ENCODE measurements at places on chromosomes 13 and 19.

DNA sequence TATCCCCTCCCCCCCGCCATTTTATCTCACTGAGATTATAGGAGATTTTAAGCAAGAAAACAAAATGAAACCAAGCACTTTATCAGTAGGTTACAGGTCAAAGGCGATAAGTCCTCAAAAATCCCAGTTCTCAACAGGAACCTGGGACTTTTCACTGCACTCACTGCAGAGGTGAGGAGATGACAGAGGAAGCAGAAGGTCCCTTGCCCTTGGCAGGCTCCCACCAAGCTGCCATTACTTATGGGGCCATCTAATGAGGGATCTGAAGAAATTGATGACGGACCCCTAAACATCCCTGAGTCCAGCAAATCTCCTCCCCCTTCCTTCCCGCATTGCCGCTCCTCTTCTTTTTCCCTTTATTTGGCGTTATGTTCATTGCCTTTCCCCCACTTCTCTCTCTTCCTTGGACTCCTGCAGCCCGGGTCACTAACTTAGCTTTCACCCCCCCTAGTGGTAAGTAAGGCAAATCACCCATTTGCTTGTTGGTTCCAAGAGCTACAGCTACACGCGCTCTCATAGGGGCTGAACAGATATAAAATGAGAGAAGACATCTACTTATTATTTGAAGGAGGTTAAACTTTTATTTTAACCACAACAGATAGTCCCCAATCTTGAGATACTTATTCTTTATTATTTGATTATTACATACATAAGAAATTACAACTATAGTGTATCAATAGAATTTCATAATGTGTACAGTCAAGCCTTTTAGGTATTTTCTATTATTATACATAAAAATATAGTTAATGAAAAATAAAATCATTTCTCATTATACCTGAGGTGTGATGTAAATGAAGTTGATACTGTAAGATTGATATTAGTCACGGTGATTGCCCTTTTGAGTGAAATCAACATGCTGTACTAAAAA, 52.0 kb upstream of the ARGLU1 start:
- DNase-seq = peak; percentile 43

- no peak for DNase-seq
Observed at GRCh38 chr13:102203718-102204117, 198.1 kb downstream of the FGF14 start.

DNA sequence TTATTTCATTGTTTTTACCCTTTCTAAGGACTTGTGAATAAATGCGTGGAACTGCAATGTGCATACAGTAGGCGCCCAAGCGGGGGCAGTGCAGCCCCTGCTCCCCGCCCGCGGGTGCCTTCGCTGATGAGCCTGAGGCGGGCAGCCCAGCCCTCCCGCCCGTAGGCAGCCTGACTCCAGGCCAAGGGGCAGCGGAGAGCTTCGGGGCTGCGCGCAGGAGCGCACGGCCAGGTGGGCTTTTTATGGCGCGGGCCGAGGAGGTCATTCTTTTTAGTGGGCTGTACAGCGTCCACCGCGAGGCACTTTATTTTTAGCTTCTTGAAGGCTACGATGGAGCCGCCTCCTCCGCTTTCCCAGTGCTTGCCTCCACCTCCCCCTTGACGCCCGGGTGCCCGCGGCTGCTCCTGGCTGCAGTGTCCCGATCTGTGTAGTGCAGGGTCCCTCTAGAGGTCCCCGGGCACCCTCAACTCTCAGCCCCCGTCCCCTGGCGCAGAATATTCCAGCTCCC, 60.5 kb downstream of the CCNE1 start:
- DNase-seq = peak; percentile 62

- no peak for DNase-seq
Observed at GRCh38 chr19:35752746-35753350, 4.0 kb downstream of the HSPB6 start.

DNA sequence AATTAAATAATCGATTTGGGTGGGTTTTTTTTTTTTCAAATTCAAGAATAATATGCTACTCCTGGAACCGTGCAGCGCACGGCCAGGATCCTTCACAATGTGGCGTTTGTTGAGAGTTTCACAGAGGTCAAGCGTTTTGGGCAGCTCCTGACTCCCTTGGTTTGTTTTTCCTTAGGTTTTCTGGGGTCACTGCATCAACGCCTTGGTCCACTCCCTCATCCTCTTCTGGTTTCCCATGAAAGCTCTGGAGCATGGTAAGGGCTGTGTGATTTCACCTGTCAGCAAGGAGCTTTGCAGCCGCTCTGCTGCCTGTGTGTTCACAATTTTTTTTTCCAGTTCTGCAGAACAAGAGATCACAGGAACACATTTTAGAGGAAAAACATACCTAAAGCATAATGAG, 212.4 kb downstream of the SHISA2 start:
- no peak for DNase-seq

GRCh38 chr13:109101550-109102144, 472.2 kb downstream of the MYO16 start:
- DNase-seq = no peak

- no peak for DNase-seq
Observed at GRCh38 chr13:93409816-93410215, 183.2 kb downstream of the GPC6 start.

DNA sequence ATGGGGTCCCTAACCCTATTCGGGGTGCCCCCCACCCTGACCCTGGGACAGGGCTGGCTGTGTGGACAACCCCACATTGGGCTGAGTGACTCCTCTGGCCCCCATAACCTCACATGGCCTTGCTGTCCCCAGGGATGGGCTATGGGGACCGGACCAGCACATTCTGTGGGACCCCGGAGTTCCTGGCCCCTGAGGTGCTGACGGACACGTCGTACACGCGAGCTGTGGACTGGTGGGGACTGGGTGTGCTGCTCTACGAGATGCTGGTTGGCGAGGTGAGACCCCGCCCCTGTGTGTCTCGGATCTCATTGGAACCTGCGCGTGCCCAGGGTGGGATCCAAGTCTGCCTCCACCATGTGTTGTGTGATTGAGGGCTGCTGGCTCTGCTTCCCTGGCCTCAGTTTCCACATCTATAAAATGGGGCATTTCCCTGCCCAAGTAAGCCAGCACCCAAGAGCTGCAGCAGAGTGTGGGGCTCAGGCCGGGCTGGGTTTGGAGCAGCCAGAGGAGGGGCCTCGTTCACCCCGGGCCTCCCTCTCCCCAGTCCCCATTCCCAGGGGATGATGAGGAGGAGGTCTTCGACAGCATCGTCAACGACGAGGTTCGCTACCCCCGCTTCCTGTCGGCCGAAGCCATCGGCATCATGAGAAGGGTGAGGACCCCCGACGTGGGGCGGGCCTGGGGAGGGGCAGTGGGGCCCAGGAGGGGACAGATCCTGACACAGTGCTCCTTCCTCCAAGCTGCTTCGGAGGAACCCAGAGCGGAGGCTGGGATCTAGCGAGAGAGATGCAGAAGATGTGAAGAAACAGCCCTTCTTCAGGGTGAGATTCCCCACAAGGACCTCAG, 4.9 kb downstream of the PTGER1 start:
- no peak for DNase-seq

GRCh38 chr19:41940731-41941409, 12.6 kb upstream of the ERFL start:
- no peak for DNase-seq

DNA sequence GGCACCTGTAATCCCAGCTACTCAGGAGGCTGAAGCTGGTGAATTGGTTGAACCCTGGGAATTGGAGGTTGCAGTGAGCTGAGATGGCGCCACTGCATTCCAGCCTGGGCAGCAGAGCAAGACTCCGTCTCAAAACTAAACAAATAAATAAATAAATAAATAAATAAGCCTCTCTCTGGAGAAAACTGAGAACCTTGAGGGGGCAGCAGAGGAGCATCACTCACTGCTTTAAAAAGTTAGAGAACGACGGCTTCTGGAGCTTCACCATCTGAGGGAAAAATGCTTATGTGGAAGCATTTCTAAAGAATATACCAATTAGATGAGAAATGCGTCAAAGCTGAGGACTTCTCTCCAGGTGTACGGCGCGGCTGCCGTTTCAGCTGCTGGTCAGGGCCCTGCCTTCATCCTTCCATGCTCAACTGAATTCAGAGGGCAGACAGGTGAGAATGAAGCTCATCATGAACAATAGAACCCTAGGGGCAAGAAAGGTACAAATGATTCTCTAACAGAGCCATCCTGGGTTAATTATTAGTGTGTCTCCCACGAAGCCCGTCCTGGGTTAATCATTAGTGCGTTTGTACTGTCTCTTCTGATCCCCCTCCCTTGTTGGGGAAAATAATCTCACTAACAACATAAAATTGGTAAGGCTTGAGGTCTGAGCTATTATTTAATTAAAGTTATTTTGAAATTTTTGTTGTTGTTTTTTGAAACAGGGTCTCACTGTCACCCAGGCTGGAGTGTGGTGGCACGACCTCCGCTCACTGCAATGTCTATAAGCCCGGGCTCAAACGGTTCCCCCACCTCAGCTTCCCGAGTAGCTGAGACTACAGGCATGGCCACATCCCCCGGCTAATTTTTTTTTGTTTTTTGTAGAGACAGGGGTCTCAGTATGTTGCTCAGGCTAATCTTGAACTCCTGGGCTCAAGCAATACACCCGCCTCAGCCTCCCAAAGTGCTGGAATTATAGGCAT, 80.1 kb downstream of the IPO5 start:
- peak; percentile 17 for DNase-seq

GRCh38 chr13:23986619-23987018, 89.3 kb upstream of the C1QTNF9B start:
- DNase-seq = no peak

DNA sequence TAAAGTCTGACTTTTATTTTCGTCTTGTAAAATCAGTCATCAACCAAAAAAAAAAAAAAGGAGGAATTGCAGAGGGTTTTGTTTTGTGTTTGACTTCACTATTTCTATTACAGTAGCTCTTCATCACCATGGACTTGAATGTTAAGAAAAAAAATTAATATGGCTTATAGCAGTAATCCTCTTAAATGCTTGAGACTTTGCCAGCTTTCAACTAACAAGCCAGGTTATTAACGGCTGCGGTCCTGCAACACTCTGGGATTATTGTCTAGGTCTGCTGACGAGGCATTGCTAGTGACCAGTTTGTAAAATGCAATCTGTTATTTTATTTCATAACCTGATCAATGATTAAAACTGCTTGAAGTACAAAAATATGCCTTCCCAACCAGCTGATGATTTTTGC, 647.2 kb upstream of the KLHL1 start:
- no peak for DNase-seq

GRCh38 chr13:34864671-34865070, 77.4 kb upstream of the NBEA start:
- no peak for DNase-seq

DNA sequence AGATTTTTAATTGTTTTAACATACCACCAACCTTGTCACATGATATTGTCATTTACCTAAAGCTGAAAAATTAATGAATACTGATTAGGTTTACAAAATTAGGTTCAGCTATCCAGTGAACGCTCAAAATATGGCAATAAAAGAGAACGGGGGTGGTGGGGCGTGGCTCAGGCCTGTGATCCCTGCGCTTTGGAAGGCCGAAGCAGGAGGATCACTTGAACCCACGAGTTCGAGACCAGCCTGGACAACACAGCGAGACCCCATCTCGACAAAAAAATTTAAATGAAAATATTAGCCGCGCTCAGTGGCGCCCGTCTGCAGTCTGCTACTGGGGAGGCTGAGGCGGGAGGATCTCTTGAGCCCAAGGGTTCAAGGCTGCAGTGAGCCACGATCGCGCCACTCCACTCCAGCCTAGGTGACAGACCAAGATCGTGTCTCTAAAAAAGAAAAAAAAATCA, 516 bp upstream of the FAM32A start:
- DNase-seq = no peak

- DNase-seq = no peak
Observed at GRCh38 chr19:307111-307531, 15.9 kb upstream of the PLPP2 start.

DNA sequence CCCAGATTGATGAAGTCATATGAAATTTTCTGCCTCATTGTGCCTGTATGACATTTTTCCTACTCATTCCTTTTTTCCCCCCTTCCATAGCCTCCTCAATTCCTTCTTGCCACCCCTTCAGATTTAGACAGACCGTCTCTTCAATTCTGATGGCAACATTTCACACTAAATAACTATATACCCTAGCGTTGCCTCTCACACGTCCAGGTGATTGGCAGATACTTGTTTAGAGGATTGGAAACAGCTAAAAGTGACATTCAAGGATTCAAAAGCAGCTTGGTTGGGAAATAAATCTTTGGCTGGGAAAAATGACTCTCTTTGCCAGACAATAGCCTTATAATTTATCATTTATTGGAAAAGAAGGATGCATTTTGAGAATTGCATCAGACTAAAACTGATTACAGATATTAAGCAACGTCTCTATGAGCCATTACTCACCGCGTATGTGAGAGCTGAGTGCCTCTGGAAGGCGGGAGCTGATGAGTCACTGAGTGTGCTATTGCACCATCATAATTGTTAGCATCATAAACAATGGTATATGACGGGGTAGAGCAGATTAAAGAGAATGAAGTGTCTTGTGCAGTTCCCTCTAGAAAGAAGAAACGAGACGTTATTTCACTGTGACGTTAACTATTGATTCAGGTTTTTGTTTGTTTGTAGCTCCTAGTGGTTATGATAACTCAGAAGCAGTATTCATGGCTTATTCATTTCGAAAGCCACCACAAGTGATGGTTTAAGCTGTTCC, 61.1 kb upstream of the FAM216B start:
- peak; percentile 9 for DNase-seq

GRCh38 chr19:45753548-45753947, 15.5 kb downstream of the SIX5 start:
- DNase-seq = no peak

DNA sequence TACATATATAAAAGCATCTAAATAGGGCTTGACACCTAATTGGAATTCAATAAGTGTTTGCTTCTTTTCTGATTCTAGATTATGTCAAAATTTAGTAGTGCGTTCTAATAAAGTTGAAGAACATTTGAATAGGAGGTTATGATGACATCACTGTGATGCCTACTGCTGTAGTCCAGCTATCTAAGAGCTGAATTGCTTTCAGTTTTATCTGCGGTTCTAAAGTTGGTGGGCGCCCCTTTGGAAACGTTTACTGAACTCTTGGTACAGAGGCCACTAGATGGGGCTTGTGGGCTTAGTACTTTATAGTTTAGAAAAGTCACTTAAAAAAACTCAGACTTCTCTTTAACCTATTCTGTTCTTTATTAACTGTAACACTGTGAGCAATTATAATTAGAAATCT, 776.9 kb downstream of the GPC5 start:
- DNase-seq = peak; percentile 10

DNA sequence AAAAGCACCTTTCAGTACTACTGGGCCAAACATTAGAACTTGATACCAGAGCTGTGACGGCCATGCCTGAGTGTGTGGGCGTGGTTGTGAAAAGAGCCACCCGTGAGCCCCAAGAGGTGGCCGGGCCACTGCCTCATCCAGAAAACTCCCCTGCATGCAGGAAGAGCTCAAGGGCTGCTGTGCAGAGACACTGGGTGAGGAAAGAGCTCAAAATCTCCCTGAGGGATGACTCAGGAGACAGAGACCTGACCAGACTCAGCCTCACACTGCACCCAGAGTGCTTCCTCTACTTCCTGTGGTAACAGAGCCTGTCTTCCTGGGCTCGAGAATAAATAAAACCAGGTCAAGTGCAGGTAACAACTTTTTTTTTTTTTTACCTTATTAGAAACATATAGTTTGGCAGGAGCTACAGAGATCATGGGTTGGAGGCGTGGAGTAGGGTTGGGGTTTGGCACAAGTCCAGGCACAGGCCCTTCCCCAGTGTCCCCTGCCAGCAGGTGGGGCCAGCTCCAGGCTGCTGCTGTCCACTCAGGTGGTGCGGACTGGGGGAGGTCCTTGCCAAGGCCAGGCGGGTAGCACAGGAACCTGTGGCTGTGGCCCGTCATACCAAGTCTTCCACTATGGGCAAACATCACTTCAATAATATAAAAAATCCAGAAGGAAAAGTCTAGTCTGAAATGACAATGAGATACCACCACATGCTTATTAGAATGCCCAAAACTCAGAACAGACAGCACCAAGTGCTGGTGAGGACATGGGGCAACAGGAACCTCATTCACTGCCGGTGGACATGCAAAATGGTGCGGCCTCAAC, 25.5 kb downstream of the ELL start:
- peak; percentile 74 for DNase-seq
